ENCODE measurements at places on chromosomes 5 and 9.

GRCh38 chr9:79360387-79361347, 211.1 kb upstream of the TLE4 start:
- no peak for DNase-seq

DNA sequence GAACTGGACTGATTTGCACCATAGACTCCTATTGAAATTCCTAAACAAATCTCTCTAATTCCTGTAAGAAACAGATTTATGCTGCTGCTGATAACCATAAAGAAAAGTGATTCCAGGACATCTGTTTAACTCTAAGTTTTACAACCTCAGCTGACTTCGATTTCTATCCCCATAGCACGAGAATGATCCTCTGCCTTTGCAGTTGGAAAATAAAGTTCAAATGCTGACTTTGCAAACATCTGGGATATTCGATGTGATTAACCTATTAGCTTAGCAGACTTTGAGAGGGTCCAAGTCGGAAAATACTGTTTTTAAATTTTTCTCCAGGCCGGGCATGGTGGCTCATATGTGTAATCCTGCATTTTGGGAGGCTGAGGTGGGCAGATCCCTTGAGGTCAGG, 247.3 kb downstream of the PSAT1 start:
- DNase-seq, result no peak

DNA sequence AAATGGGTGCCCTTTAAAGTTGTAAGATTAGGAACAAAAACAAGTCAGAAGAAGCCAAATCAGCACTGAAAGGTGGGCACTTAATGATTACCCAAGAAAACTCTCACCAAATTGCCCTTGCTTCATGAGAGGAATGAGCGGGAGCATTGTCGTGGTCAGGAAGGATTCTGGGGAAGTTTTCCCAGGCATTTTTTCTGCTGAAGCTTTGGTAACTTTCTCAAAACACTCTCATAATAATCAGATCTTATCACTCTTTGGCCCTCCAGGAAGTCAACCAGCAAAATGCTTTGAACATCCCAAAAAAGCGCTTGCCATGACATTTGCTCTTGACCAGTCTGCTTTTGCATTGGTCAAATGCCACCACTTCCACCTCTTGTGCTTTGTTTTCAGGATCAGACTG, 10.4 kb upstream of the PCDHGC3 start:
- DNase-seq, result no peak

DNA sequence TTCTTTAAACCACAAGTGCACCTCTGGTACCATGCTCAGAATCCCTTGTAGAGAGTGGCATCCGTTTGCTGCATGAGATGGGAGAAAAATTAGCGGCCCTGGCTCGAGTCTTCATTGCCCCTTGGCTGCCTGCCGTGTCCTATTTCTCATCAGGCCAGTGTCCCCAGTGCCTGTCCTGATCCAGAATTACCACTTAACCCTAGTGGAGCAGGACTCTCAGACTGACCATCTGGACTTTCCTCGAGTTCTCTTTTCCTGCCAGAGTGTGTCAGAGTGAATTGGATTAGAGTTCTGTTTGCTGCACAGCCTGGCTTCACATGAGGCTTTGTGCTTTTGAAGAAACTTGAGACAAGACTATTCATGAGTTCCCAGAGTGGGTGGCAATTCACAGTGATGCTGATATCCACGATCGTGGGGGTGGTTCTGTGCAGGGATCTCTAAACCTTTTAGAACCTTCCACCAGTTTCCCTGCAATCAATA, 92.6 kb downstream of the C9orf152 start:
- no peak for DNase-seq

Data from Daoy (cell line).